Fibroblast of villous mesenchyme (primary cell): ENCODE measurements at places on chromosomes 12 and 14. TPM values are rescaled to one million over a fixed set of nuclear protein-coding genes. Genes with fewer than 3 reads are reported as not detected.

- DNase-seq: no peak
These were observed 66.2 kb downstream of the CRADD start for GRCh38 chr12:93743229-93743998.

- no peak for DNase-seq
These were observed 24.6 kb upstream of the BCL7A start for GRCh38 chr12:121996945-121997612.

DNA sequence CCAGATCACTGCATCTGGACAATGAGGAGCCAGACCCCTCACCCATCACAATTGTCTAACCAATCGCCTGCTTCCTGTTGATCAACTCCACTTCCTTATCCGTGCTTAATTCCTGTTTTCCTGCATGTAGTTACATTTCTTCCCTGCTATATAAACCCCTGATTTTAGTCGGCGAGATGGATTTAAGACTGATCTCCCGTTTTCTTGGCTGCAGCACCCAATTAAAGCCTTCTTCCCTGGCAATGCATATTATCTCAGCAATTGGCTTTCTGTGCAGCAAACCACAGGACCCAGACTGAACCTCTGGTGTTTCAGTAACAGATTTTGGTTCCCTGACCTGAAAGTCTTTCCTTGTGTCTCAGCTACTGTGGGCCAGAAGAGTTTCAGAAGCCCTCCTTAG, 272.3 kb downstream of the IPO8 start:
- DNase-seq: no peak

The CHURC1 gene
- total RNA-seq: 45.8 and 47.0 TPM in 2 replicates

The YEATS4 gene
- total RNA-seq: 10.8 and 13.9 TPM in 2 replicates
